ENCODE measurements at places on chromosomes 7 and 10.

- DNase-seq = no peak
Measured at GRCh38 chr10:69088801-69089501, 1.0 kb downstream of the SRGN start.

DNA sequence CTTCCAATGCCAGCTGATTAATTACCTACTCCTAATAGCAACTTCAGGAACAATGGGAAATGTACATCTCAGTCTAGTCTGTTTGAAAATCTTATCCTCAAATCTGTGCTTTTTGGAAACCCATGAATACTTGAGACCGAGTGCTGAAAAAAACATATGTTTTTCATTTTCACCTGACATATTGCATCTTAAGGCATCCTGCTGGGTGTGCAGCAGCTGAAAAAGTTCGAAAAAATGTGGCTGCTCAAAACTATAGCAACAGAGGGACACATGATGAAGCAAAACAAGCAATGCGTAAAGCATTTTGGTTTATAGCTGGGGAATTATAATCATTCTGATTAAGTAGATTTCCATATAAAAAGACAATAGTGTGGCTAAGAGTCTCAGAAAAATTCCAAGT lies 218.0 kb downstream of the CREB5 start:
- no peak for DNase-seq

- no peak for DNase-seq
Measured at GRCh38 chr10:132657748-132658147, 120.2 kb downstream of the INPP5A start.

DNA sequence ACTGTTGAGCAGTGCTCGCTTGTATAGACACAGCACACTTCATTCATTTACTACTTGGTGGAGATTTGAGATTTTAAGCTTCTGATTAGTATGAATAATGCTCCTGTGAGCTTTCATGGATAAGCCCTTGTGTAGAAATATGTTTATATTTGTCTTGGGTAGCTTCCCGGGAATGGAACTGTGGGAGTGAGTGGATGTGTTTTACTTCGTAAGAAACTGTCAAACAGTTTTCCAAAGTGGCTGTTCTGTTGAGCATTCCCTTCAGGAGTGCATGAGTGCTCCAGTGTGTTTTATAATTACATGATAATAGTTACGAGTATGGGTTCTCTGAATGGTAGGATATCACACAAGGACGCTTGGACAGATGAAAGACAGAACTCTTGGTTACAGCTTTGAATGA lies 49.4 kb downstream of the VWC2 start:
- DNase-seq = no peak

- DNase-seq = no peak
Measured at GRCh38 chr7:20170633-20171032, 46.6 kb downstream of the MACC1 start.

GRCh38 chr10:71810048-71810750 lies 36.9 kb upstream of the VSIR start:
- DNase-seq = no peak

GRCh38 chr10:26556748-26557640 lies 118.9 kb downstream of the APBB1IP start:
- DNase-seq = no peak

GRCh38 chr10:92573091-92573797 lies 649 bp downstream of the IDE start:
- DNase-seq = no peak

GRCh38 chr7:84953234-84953633 lies 233.6 kb downstream of the SEMA3D start:
- DNase-seq = no peak

DNA sequence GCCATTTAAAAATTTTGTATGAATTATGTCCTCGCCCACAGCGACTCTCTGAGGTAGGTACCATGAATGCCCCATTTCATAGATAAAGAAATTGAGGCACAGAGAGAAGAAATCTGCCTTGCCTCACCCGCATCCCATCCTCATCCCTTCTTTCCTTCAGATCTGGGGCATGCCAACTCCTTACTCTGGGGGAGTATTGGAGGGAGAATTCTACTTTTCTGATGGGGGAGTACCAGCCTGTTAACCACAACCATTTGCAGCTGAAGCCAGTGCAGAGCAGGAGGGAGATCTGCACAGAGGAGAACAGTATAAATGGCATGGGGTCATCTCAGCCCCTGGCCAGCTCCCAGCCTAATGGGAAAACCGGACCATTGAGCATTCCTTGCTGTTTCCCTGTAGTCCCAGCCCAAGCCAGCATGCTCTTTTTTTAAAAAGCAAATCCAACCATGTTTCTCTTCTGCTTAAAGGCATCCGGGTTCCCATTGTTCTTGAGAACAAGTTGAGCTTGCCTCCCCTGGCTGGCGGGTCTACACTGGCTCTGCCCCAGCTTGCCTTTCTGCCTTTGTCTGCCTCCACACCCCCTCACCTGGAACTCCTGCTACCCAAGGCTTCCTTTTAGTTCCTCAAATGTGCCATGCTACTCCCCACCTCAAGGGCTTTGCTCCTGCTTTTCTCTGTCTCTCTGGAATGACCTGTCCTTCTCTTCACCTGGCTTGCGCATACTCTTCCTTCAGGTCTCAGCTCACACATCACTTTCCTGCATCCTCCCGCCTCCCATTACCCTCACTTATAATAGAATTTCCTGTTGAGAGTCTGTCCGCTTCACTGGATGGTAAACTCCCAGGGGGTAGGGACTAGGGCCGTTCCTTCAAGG lies 8.8 kb upstream of the ZNF503 start:
- DNase-seq = no peak

DNA sequence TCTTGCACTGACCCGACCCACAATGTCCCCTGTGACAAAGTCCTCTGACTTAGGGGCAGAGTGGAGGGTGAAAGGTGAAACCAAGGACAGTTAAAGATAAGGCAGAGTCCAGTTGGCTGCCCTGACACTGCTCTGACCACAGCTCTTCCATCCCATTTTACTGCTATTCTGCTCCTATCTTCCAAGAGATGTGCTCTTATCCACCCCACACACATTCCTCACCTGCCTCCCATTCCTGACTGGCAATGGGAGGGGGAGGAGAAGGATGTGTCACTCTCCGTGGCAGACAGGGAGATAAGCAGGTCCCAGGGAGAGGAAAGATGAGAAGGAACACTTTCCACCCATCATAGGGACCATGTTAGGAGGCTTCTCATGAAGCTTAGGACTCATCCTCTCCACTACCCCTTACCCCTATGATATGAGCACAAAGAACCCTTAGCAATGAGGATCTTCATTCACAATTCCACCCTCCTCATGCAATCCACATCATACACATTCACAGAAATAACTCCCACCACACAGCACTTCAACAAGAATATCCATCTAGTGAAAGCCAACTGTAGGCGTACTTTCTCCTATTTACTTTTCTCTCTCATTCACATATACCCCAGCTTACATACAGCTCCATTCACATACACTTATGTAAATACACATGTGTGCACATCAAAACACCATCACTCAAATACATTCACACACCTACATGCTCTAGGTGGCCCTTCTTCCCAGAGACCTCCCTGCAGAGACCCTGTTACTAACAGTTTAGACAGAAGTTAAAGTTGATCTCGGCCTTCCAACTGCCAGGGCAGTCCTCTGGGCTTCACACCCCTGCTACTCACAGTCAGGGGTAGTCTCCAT lies 6.6 kb downstream of the SYNPO2L start:
- DNase-seq = no peak

- DNase-seq = no peak
Measured at GRCh38 chr7:83821866-83822265, 172.9 kb upstream of the SEMA3E start.

DNA sequence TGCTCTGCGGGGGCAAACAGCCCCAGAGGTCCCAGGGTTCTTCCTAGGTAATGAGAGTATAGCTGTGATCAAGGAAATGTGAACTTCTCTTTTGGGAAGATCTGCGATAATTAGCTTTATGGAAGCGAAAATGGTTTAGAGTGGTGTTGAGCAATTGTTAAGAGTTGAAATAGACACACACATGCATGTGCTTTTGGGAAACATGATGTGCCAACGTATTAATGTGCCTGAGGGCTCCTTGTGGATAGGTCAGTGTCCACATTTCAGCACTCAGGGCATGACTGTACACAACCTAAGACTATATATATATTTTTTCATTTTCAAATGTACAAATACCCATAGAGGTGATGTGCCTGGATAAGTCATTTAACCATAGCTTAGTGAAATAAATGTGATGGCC lies 67.0 kb downstream of the GSDME start:
- DNase-seq = no peak

- no peak for DNase-seq
Measured at GRCh38 chr10:76572021-76572420, 1065.6 kb downstream of the KCNMA1 start.

- no peak for DNase-seq
Measured at GRCh38 chr7:7257899-7258692, 75.8 kb downstream of the C1GALT1 start.

- DNase-seq = no peak
Measured at GRCh38 chr7:74470504-74470903, 16.8 kb downstream of the GTF2IRD1 start.

DNA sequence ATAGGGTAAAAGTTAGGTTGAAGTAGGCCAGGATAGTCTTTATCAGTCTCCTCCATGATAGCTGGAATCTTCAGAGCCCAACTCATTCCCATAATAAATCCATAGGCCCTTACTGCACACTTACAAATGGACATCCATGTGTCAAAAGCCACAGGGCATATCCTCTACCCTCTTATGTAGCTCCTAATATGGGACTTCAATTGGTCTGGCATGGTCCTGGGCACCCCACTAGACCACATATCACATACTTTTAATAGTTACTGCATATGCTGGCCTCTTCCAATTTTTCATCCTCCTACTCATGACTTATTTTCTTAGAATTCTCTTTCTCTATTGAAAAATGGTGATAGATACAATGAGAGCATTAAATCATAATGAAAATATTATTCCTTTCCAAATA lies 169.3 kb downstream of the MAGI2 start:
- DNase-seq = no peak

All from stimulated activated CD8-positive, alpha-beta memory T cell treated with anti-CD3 and anti-CD28 coated beads, Interleukin-4, amount 100 ng/mL, for 1 hour (primary cell).